ENCODE measurements at places on chromosomes 11 and 22.
A peak's percentile ranks its signal among the peaks of the same experiment; 100 is the strongest.

- DNase-seq, result no peak
Observed at GRCh38 chr11:18093959-18094358, 11.9 kb downstream of the SAAL1 start.

- no peak for DNase-seq
Observed at GRCh38 chr22:44393066-44393465, 80.3 kb upstream of the SHISAL1 start.

- no peak for DNase-seq
Observed at GRCh38 chr11:119891055-119891768, 162.2 kb upstream of the NECTIN1 start.

DNA sequence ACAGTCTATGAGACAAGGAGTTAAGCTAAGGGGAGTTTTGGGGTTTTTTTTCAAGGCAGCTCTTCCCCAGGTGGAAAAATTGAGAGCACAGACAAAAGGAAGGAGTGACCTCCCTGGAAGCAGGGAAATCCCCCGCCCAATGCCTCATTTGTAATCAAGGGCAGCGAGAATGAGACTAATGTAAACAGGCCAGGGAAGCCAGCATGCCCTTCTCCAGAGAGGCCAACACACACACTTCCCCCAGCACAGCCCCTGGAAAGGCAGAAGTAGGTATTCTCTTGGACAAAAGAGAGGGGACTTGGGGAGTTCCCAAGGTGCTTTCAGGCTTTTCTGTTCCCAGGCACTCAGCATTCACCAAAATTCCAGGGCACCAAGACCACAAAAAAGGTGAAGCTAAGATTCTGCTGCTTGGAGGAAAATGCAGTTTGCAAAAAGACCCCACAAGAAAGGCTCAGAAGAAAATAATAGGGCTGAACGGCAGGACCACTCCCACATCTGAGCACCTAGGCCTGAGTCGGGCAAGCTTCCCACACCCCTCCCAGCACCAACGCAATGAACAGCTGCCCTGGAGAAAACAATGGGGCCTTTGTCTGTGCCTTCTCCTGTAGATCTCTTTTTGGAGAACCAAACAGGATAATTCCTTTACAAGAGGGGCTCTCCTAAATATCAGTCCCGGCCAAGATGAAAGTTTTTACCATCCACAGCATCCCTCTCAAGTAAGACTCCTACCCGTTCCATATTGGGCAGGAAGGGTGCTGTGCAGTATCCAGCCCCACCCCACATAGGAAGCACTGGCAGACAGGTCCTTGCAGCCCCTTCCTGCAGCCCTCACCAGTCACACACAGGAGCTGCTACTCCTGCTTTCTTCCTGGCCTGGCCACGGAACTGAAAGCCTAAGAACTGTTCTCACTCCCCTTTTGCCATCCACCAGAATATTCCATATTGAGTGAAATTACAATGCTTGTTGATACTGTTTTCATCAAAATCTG, 70.7 kb upstream of the AKIP1 start:
- DNase-seq, result peak; percentile 47

GRCh38 chr11:93034031-93034722, 64.7 kb downstream of the MTNR1B start:
- no peak for DNase-seq

- no peak for DNase-seq
Observed at GRCh38 chr11:20126724-20127123, 33.6 kb downstream of the DBX1 start.

DNA sequence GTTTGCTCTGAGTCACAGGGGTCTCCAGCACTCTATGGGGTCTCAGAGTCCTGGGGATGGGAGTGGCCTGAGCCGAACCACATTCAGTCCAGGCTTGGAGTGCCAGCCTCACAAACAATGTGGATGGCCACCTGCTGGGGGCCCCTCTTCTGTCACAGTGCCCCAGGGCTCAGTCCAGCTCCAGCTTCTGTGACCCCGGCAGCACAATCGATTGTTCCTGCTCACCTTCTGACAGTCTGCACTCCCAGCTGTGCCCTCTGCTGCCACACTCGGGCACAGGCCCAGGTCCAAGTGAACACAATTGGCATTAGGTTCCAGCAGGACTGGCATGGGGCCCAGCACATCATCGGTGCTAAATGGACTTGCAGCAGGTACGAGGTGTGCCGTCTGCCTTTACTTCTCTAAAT, 84.8 kb downstream of the TP53I11 start:
- DNase-seq, result no peak

DNA sequence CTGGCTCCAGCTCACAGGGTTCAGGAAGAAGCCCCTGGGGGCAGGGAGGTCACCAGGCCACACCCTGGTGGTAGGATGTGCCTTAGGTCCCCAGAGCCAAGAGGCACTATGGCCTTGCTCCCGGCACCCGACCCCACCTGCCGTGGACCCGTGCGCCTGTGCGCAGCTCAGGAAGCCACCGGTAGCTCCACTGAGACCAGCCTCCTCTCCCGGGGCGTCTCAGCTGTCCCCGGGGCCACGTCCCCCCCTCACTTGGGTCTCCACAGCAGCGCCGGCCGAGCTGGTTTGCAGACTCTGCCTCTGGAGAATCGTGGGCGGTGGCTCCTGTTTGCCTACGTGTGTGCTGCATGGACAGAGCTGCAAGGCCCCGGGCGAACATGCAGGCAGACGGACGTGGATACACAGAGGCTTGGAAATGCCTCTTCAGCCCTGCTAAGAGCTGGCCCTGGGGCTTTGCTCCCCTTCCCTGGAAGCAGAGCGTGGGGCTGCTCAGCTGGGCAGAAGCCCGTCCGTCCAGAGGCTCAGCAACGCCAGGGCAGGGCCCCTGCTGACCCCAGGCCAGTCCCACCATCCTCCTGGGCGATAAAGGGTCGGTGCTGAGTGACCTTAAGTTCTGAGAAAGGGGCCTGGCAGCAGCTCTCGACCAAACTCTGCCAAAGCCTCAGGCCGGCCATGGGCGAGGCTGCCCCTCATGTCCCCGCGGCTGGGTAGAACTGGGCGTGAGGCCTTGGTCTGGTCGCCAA, 15.3 kb upstream of the MUC5B start:
- DNase-seq, result no peak

GRCh38 chr22:27748751-27749191, 52.8 kb downstream of the MN1 start:
- DNase-seq, result no peak

DNA sequence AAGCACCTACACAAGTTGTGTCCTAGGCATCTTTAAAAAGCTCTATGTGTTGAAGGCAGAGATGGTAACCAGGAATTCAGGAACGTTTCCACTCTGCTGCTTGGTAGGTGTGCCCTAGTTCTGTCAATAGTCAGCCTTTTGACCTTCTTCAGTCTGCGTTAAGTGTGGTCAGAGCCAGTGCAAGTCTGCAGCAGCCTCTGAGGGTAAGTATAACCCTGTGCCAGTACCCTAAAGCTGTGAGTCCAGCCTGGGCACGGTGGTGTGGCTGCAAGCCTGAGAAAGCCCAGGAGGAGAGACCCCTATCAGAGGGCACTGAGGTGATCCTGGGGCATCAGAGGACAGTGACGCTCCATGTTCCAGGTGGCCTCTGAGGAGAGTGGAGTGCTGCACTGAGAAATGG, 76.8 kb upstream of the ADORA2A start:
- DNase-seq, result no peak

DNA sequence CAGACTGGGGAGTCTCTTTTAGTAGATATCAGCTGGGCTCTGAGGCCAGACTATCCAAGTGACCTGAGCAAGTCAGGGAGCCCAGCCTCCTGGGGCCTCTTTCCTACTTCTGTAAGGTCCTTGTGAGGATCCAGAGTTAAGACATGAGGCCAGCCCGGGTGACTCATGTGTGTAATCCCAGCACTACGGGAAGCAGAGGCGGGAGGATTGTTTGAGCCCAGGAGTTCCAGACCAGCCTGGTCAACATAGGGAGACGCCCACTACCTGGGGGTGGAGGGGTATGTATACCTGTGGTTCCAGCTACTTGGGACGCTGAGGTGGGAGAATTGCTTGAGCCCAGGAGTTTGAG, 36.9 kb upstream of the POLA2 start:
- DNase-seq, result peak; percentile 51

- DNase-seq, result no peak
Observed at GRCh38 chr11:60699936-60700335, 524 bp downstream of the MS4A8 start.

DNA sequence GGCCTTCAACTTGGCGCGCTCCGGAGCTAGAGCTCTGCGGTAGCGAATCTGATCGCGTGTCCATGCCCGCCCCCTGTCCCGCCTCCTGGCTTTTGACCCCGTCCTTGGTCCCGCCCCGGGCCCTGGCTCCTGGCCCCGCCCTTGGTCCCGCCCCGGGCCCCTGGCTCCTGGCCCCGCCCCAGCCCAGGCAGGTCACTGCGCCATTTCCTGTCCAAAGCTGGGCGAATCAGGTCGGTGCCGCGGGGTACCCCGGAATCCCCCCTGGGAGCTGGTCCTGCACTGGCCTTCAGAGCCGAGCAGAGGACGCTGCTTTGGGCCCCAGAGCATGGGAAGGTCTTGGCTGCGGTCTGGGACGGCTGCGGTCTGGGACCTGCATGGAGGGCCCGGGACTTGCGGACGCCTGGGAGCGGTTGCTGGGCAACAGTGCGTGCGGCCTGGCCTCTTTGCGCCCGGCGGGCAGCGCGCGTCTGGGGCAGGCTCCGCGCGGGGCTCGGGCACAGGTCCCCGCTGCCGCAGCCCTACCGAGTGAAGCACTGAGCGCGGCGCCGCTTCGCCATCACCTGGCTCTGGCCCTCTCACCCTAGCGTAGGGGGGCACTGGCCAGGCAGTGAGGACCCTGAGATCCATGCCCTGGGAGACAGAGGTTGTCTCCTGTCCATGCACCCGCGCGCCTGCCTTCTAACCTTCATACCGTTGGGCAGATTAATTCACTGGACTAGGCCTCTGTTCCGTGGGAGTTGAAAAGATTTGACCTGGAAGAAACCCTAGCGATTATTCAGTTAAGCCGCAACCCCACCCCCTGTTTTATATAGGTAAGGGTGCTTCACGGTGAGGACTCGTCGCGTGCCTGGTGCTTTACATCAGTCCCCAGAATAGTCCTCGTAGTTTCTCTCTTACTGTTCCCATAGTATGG, at the start of gene TTC12:
Gene TTC12, plus strand, starts transcription at position 195 of the 913 bp plus-strand sequence. CDS start 1,675 bp downstream, outside the sequence.
- DNase-seq, result peak; percentile 97
